Muscle of leg (tissue), 16 donors: ENCODE measurements at places on chromosomes 5 and 9. TPM values are rescaled to one million over a fixed set of nuclear protein-coding genes. Genes with fewer than 3 reads are reported as not detected.

GRCh38 chr5:73328640-73329039 lies 119.9 kb downstream of the FOXD1 start:
- DNase-seq: no peak

GRCh38 chr5:150034662-150035061 lies 34.1 kb downstream of the HMGXB3 start:
- peak; percentile 89 for DNase-seq

DNA sequence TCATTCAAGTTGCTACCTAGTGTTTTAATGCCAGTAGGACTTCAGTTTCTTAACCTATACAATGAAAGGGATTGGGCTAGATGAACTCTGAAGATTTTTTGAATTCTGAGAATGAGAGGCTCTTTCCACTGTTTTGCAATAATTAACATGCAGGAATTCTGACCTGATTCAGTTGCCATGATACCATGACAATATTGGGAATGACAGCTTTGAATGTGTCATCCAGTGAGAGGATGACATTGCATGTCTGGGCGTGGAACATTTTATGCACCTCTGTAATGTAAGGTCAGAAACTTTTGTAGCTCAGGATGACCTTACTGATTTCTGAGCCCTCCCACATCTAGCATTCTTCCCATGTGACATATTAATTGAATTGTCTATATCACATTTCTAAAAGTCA lies 30.6 kb upstream of the SPINK5 start:
- no peak for DNase-seq

CER1 gene
- total RNA-seq: 0.22 TPM
